T-helper 2 cell (primary cell): ENCODE measurements at places on chromosomes 3 and 15.

- no peak for DNase-seq
These were observed 313.4 kb downstream of the RBMS3 start for GRCh38 chr3:29594261-29594660.

- DNase-seq: no peak
These were observed 5.8 kb upstream of the TM4SF4 start for GRCh38 chr3:149468504-149469212.

- no peak for DNase-seq
These were observed 240.1 kb downstream of the ISL2 start for GRCh38 chr15:76576523-76577279.

GRCh38 chr3:142251951-142252350 lies 26.6 kb upstream of the GK5 start:
- no peak for DNase-seq

GRCh38 chr15:80554560-80554959 lies 140.6 kb upstream of the ABHD17C start:
- no peak for DNase-seq

- no peak for DNase-seq
These were observed 46.6 kb downstream of the ZBTB38 start for GRCh38 chr3:141414800-141415462.

DNA sequence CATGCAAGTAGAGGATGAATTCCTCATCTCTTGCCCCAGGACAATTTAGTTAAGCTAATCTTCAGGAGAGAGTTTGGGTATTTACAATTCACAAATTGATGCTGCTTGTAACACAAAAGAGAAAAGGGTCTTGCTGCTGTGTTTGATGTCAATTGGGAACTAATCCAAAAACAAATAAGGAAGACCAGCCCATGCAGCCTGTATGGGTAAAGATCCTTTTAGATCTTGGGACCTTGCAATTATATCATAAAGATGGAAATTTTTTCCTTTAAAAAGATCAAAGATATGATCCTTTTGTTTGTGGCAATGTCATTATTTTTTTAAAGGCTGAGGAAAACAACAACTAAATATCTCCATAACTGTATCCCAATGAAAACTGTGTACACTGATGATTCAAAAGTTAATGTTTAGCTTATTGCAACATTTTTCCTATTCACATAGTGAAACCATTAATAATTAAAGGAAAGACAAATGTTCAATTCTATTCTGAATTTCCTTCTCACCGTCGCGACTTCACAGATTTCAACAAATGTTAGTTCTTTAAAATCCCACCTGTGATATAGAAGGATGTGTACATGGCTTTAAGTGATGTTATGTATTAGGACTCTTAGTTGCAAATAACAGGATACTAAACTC lies 40.2 kb downstream of the TMEM212 start:
- DNase-seq: no peak

DNA sequence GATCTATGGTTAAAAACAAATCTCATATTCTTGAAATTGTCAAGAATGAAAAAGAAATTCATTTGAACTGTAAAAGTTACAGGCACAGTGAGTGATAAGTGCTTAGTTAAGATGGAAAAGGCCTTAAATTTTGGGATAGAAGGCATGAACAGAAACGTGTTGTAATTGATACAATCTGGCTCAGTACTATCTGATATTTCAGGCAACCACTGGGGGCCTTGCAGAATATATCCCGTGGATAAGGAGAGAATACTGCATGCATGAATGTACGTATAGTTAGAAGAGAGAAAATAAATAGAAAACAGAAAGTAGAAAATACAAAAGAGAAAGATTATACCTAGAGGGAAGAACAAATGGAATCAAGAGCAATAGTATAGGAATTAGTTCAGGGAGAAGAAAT lies 741.4 kb upstream of the CCDC54 start:
- DNase-seq: no peak

- no peak for DNase-seq
These were observed 14.3 kb downstream of the PARP14 start for GRCh38 chr3:122694966-122695365.

GRCh38 chr3:98846101-98846500 lies 55.4 kb downstream of the DCBLD2 start:
- no peak for DNase-seq

DNA sequence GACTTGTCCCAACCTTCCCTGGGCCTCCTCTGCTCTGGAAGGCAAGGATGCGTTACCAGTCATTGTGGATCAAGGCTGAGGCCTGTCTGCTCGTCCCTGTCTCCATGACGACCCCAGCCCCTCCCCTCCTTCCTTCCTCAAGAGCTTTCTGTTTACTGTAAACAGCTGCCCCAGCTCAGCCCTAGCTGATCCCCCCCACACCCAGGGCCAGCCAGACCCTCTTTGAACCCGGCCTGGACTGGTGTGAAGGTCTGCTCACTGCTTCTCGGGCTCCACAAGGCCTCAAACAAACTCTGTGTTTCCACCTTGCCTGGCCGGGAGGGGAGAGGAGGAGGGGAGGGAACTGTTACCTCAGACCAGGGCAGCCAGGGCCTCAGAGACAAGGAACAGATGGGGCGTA lies 16.9 kb downstream of the VPS18 start:
- no peak for DNase-seq

DNA sequence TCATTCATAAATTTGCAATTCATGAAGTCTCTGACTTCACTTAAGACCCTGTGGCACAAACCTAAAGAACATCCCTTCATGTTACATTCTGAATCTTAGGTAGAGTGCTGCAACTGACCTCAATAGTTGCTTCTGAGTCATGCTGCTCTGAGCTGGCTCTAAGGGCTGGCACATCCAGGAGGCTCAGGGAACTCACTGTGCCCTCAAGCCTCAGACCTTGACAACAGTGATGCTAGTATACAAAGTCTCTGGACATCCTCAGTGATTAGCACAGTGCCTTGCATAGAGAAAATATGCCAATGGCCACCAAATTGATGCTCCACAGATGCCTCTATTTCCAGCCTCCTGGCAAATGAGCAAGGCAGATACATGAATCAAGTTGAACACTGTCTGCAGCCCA lies 740.9 kb upstream of the LMCD1 start:
- no peak for DNase-seq

DNA sequence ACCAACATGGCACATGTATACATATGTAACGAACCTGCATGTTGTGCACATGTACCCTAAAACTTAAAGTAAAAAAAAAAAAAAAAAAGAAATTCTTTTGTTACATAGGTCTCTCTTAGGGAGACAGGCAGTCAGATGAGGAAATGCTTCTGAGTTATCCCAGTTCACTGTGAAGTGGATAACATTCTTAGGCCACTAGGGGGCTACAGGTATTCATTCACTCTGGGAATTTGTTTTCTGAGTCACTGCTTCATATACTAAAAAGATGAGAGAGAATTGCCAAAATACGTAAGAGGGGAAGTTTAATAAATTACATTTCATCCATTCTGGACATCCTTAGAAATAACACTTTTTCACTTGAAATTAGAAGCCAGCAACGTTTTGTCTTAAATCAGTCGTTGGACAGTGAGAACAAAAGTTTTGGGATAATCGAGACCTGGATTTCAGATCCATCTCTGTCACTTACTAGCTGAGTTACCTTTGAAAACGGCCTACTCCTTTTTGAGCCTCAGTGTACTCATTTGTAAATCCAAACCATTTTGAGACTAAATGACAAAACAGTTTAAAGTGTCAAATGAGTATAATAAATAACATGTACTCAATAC lies 738.4 kb upstream of the ALCAM start:
- no peak for DNase-seq

DNA sequence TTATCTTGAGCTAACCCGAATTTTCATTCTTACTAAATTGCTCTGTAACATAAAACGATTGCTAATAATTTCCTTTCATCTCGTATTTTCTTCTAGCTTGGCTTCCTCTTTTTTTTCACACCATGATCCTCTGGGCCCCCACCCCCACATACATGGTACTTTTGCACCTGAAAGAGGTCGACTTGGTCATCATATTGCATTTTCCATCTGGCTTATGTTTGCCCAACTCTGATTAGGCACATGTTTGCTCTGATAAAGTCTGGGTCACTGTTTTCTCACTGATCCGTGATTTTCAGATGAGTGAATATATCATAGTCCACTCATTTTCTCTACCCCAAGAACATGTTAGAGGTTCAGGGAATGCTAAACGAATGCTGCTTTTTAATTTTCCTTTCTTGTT lies 49.5 kb downstream of the ARRDC4 start:
- DNase-seq: no peak

DNA sequence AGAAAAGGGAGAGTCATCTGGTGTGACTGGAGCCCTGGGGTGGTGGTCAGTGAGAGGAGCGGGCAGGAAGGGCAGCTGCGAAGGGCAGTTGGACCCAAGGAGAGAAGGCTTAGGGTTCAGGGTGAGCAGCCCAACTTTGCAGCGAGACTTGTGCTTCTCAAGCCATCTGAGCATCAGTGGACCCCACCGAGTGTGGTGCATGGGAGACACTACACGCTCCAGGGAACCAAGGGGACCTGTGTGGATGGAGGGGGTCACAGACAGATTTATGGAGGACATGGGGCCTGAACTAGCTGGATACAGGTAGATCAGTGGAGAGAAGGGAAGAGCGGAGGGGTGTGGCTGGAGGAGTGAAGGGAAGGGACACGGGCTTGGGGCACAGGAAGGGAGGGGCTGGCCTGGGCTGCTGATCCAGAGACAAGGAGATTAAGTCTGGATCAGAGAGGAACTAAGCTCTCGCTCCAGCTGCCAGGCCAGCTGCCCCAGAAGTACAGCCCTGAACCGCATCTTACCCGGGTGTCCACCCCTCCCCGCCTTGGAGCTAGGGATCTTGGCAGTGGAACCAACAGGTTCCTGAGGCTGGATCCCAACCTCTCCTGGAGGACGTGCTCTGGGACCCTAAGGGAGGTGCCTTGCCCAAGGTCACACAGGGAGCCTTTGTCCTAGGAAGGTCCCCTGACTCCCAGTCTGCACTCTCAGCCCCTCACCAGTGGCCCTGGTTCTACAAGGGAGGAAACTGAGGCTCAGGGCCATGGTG lies 120.5 kb downstream of the CORO2B start:
- DNase-seq: no peak
